Foreskin fibroblast (primary cell): ENCODE measurements at places on chromosomes 1 and 21.

- no peak for DNase-seq
These were observed 3.5 kb downstream of the PAPPA2 start for GRCh38 chr1:176466514-176466913.

GRCh38 chr1:119038363-119038762 lies 50.2 kb upstream of the TBX15 start:
- DNase-seq, result no peak

- no peak for DNase-seq
These were observed 65.9 kb downstream of the PIK3CD start for GRCh38 chr1:9717193-9718005.

DNA sequence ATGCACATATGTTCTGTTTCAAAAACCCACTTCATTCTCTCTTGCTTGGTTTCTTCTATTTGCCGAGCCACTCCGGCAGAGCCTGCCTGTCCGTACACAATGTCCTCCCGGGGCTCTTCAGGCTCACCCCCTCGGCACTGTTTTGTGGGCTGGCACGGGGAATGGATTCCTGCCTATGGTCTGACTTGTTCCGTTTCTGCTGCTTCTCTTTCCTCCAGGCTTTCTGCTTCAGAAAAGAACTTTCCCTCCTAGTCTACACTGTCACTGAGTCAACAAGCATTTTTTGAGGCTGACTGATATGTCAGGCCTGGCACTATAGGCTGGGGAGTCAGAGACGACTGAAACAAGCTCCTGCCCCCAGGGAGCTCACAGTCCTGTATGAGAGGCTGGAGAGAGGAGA lies 28.4 kb upstream of the SARS1 start:
- peak; percentile 56 for DNase-seq

DNA sequence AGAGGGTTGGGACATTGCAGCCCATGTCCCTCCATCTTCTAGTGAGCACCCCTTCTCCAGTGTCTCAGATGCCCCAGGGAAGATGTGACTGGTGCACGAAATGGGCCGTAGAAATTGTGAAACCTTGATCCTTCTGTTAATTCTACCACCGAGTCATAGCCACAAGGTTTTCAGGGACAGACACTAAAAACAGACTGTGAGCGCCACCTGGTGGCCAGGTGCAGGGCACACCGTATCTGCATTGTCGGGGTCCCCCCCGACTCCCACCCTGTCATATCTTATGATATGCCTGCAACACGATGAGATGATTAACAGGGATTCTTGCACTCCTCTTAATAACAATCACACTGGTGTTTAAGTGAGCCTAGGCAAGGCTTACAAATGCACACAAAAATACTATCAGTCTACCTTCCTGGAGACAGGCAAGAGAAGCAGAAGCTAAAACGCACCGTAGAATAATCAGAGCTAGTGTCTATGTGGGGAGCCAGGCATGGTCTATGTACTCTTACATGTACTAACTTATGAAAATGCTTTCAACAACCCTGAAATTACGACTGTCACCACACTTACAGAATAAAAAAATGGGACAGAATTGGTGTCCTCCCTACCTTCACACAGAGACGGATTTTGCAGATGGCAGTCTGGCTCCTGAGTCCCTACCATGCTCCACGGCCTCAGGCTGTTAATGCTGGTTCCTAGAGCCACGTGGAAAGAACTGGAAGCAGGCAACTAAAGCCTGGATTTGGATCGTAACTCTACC lies 57.9 kb downstream of the FHAD1 start:
- DNase-seq, result no peak

GRCh38 chr1:57500136-57500830 lies 76.4 kb upstream of the DAB1 start:
- DNase-seq, result no peak

- DNase-seq, result peak; percentile 63
These were observed 13.4 kb downstream of the LAPTM5 start for GRCh38 chr1:30744060-30744756.

GRCh38 chr1:160205242-160206035 lies at the start of gene PEA15:
TSS of gene PEA15 (plus strand) at chr1:160205384. CDS start at chr1:160211545, 6,161 bp downstream.
- DNase-seq, result peak; percentile 56

DNA sequence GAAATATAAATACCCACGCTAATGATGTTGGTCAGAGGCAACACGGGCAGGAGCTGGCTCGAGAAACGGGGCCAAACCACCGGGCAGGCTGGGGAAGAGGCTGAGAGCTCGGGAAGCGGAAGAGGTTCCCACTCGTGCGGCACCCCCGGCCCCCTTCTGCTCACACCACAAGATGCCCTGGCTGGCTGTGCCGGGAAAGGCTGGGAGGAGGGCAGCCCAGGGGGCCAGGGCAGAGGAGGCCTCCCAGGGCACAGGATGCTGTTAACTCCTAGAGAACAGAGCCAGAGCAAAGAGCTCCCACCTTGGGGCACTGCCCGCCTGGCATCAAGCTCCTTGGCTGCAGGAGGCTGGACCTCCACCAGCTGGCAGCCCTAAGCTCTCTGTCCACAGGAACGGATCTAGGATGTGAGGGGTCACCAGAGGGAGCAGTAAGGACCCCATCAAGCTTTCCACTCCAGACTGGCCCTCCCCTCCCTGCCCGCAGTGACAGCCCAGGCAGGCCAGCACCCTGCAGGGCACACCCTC lies 44.8 kb downstream of the CASZ1 start:
- no peak for DNase-seq

DNA sequence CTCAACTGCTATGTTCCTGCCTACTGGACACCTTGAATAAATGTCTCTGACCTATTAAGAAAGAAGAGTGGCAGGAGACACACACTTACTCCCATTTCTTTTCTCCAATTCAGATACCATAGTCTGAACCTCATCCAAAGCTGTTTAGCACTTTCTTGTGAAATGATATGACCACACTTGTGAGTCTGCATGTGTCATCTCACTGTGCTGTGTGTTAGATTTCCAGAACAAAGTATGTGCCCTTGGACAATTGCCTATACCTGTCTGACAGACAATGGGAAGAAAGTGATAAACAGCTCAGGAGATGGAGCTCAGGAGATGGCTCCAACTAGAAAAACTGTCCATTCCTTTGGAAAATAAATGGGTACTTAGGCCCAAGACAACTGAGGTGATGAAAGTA lies 48.4 kb downstream of the USP48 start:
- DNase-seq, result peak; percentile 18

DNA sequence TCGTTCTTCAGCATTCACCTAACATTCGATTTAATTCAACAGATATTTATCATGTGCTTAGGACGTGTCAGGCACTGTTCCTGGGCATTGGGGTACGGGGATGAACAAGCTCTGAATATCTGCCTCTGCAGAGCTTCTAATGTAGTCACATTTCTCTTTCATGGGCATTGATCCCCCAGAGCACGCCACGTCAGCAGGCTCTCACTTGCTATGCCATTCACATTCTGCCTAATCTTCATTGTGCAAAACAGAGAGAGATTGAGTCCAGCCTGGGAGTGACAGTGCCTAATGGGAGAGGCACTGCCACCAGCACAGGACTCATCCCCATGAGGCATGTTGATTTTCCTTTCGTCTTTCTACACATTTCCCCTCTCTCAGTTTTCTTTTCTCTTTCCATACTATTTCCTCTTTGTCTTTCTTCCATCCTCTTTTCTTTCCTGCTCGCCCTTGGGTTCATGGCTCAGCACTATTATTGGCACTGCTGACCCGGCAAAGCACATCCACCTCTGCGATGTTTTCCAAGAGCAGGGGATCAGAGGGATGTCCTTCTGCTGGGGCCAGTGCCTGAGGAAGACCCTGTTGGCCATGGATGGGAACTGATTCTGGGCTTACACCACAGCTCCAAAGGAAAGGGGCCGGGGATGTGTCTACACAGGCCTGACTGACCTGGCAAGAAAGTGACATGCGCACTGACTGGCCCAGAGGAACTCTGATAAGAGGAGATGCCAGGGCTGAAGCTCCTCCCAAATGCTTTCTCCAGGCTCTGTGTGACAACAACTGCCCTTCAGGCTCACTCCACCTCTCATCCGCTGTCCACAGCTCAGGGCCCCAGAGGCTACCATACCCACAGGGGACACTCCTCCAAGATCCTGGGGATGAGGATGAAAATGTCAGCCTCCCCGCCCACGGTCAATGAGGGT lies 195.9 kb downstream of the TOMM20 start:
- no peak for DNase-seq

- DNase-seq, result no peak
These were observed 378.8 kb downstream of the USP25 start for GRCh38 chr21:16108561-16109075.

- peak; percentile 49 for DNase-seq
These were observed 10.3 kb upstream of the SLC30A10 start for GRCh38 chr1:219938706-219939105.

GRCh38 chr1:209692745-209693504 lies 11.7 kb upstream of the HSD11B1 start:
- peak; percentile 91 for DNase-seq

- no peak for DNase-seq
These were observed 5.1 kb upstream of the GBP5 start for GRCh38 chr1:89277725-89278124.

- no peak for DNase-seq
These were observed 132.1 kb downstream of the PRDM2 start for GRCh38 chr1:13832100-13832499.

- no peak for DNase-seq
These were observed 144.4 kb upstream of the FGGY start for GRCh38 chr1:59152511-59152910.

- DNase-seq, result no peak
These were observed 788.4 kb upstream of the PRMT6 start for GRCh38 chr1:106268070-106268469.

DNA sequence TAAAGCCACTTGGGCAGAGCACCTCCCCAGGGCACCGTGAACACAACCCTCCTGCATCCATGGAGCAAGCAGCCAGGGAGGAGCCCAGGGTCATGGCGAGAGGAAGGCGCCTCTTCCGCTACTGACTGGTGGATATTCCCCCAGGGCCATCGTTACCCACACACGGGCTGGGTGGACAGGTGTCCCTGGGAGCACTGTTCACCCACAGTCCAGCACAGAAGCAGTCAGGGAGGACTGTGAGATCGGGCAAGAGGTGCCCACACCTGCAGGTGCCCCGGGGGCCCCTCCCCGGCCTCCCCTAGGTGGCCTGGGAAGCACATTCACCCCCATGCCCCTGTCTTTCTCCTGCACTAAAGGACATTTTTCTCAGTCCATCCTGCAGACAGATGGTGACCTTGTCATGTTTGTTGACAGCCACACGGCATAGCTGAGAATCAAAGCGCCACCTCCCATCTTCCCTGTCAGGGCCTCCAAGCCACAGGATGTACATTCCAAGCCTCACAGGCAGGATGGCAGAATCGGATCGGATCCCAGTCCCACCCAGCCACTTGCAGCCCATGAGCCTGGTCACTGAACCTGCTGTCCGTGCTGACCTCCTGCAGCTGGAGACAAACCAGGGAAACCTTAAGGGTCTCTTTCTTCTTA lies 160.2 kb downstream of the PRDM16 start:
- DNase-seq, result no peak

DNA sequence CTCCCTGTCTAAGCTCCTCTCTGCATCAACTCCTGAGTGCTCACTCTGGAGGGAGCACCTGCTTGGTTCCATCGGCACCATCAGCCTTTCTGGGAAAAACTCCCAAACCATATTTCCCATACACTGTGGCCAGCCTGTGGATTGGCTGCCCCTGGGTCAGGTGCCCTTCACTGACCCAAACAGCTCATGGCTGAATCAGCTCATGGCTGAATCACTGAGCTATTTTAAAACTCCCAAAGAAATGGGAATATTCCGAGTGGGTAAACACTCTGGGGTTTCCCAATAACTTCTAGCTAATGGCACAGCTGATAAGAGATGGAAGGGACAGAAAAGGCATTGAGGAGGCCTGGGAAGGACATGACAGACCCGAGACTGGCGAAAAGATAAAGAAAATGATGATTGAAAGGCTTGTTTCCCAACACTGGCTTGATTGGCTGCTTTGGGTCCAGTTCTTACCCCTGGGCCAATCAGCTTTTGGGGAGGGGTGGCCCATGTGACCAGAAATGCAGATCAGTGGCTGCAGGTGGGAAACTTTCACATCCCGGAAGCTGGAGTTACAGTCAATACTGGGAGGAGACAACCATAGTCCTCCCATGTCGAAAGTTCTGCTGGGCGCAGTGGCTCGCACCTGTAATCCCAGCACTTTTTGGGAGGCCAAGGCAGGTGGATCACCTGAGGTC lies 37.3 kb upstream of the KAZN start:
- no peak for DNase-seq

DNA sequence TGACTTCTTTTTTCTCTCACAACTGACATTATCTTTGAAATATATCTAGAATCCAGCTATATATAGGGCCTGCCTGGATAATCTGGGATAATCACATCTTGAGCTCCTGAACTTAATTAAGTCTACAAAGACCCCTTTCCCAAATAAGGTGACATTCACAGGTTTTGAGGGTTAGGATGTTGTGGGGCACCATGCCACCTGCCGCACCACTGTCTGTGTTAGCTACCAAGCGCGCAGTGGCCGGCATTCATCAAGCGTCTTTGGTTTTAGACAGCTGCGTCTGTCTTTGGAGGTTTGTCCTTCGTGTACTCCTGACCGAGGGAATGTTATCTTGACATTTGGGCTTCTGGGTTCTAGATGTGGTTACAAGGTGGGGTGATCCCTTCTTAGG lies 7.5 kb downstream of the TRAPPC10 start:
- DNase-seq, result no peak

DNA sequence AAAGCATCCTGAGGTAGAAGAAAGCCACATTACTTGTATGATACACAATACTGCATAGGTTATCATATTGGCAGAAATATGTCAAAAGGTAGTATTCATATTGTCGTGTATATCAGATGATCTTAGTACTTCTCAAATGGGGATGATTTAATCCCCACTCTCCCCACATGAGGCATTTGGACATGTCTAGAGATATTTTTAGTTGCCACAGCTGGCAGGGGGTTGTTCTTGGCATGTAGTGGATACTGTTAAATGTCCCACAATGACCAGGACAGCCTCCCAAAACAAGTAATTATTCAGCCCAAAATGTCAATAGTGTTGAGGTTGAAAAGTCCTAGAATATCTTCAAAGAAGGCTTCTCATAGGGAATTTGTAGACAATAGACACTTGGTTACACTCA lies 162.8 kb downstream of the NEGR1 start:
- no peak for DNase-seq

DNA sequence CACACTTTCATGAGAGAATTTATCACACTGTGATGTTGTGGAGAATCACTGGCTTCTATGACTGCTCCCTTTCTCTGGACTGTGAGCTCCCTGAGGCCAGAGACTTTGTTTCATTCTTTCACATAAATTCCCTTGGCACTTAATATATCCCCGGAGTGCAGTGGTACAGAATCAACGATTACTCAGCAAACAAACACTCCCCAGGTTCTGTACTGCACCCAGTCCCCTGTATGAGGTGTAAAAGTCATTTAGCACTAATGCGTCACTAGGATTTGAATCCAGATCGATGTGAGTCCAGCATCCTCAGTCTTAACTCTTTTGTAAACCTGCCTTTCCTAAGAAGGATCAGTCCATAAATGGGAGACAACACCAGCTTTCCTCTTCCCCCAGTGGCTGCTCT lies 6.8 kb upstream of the UTP25 start:
- no peak for DNase-seq
